ENCODE measurements at places on chromosomes 7 and 10.

DNA sequence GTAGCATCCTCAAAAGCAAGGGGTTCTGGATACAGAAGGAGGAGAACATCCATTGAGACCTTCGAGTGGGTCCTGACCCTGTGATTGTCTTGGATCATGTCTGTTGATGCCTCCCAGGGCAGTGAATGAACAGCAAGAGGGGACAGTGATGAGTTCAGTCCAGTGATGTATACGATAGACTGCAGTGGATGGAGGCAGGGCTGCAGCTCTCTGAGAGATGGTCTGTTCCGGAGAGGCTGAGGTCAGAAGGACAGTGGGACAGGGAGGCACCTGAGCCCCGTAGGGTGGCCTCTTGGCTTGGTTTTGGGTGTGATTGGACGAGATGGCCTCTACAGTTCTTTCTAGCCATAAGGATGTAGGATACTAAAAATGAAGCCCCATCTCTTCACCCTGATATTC, 280.4 kb downstream of the CAMK1D start:
- no peak for DNase-seq

DNA sequence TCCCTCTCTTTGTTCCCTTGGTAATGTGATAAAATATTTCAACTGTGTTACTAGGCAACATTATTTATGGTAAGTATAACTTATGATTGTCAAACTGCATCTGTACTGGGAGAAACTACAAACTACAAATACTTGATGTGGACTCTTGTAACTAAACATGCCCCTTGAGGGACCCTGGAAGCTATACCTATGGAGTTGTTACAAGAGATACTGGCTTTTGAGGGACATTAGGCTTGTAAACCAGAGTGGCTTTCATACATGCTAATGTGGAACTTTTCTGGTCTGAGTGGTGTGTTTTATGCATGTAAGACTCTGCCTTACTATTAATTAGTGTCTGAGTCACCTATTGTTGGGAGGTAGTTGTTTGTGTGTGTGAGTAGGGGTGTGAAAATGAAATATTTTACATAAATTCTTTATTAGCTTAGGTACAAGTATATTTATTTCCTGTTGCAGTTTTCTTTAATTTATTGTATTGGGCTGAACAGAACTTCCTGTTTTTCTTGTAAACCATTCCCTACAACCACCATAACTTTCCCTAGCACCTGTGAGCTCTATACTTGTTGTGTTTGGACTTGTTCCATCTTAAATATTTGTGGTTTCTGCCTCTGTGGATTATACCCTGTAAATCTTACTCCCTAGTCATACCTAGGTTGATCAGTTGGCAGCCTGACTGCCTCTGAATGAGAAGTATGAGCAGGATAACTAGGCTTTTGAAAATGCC, 49.8 kb downstream of the STK31 start:
- DNase-seq: peak; percentile 55

- no peak for DNase-seq
Observed at GRCh38 chr7:33661430-33662160, 243.7 kb upstream of the BMPER start.

DNA sequence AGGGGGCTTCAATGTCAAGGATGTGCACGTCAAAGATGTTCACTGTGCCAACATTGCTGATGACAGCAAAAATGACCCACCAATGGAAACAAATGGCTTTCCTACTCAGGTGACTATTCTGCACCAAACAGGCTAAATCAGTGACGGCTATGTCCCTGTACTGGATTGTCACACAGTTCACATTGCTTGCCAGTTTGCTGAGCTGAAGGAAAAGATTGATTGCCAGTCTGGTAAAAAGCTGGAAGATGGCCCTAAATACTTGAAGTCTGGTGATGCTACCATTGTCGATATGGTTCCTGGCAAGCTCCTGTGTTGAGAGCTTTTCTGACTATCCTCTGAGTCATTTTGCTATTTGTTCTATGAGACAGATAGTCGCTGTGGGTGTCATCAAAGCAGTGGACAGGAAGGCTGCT, 202.2 kb upstream of the ETV1 start:
- DNase-seq: no peak

DNA sequence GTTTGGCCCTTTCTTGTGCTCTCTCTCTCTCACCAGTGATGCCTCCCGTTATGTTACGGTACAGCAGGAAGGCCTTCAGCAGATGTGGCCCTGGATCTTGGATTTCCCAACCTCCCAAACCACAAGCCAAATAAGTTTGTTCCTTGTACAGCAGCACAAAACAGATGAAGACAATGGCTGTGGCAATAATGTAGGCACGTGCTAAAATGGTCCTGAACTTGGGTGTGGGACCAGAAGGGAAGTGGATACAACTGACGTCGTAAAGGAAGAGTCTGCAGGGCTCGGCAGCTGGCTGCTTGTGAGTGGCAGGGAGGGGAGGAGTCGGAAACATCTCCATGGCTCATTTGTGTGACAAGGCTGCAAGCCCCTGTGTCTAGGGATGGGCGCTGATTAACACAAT, 26.8 kb downstream of the PROSER2 start:
- no peak for DNase-seq

GRCh38 chr7:73610105-73610504, 14.2 kb downstream of the MLXIPL start:
- DNase-seq: no peak

GRCh38 chr10:125102246-125102645, 58.1 kb downstream of the CTBP2 start:
- no peak for DNase-seq

GRCh38 chr7:48183965-48184364, 12.7 kb downstream of the ABCA13 start:
- DNase-seq: no peak

DNA sequence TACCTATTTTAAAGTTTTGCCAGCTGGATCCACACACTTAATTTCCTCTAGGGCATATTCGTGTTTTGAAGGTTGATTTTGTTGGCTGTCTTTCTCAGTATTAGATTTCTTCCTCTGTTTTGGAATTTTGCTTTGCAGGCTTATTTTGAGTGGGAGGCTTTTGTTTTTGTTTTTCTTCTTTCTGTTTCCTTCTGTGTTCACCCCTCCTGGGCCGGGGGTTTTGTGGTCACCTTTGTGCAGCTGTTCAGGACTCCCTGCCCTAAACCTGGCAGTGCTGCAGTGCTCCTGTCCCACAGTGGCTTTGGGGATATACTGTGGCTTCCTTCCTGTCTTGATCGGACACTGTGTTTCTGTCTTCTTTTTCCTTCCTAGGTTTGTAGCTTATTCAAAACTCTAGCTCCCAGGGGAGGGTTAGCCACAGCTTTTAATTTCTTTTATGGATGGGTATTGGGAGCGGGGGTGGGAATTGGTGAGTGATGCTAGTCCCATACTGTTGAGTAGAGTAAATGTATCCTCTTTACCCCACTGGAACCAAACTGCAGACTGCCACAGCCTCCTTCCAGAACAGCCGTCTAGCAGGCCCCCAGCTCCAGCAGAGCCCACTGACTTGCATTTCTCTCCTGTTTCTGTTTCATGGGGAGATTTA, 228.7 kb upstream of the FZD8 start:
- no peak for DNase-seq

DNA sequence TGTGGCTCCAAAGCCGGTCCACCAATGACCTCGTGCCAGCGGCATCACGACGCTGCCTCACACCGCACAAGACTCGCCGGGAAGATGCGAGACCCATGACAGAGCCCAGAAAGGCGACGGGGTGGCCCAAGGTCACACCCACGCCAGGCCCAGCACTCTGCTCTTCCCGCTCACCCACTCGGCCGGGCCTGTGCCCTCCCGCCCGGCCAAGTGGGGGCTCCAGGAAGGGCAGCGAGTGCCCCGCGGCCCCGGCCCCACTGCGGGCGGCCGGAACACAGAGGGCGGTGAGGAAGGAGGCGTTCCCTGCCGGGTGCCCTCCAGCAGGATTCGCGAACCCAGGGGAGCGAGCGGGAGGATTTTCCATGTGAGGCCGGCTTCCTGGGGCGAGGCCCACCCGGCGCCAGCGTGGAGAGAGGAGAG, 56.3 kb downstream of the PDGFA start:
- no peak for DNase-seq

- no peak for DNase-seq
Observed at GRCh38 chr10:68501691-68502090, 25.6 kb downstream of the SLC25A16 start.

DNA sequence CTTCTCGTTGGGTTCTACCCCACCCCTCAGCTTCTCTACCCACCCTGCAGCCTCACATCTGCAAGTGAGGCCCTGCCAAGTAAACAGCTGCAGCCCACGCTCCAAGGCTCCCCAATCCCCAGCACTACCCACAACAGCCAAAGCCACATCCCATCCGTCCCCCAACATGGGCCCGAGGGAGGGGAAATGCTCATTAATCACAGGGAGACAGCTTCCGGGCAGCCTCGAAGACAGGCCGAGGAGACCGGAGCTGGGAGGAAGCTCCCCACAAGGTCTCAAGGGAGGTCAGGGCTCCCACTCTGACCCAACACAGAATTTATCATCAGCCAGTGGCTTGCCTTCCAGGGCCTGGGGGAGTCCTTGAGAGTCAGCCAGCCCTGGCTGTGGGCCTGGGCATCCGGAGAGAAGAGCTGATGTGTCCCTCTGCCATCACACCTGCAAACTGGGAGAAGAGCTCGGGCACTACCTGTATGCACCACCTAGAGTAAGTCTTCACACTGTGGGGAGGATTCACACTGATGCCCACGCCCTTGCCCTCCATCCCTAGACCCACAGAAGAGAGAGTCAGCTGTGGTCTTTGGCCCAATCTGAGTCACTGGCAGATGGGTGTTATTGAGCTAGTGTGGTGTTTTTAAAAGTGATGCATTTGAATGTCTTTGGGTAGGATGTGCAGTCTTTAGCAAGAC, 115.5 kb upstream of the ZMIZ1 start:
- DNase-seq: no peak

- no peak for DNase-seq
Observed at GRCh38 chr7:27132214-27132613, 1.7 kb upstream of the HOXA4 start.

- DNase-seq: no peak
Observed at GRCh38 chr10:122847782-122848604, 2.3 kb upstream of the CUZD1 start.

DNA sequence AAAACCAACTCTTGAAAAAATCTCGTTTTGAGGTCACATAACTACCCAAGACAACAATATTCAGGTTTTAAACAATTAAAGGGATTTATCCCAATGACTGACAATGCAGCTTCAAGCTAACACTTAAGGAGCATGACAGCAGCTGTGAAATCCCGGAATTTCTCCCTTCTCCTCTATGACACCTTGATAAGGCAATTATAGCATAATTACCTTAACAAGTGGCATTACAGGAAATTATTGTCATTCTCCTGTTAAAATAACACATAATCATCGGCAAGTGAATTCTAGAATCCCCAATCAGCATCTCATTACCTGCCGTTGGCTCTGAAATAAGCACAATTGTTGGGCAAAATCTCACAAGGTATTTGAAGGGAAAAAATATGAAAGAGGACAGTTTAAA, 417.0 kb upstream of the PFKP start:
- no peak for DNase-seq

- no peak for DNase-seq
Observed at GRCh38 chr10:28111712-28112111, 112.8 kb upstream of the ODAD2 start.

DNA sequence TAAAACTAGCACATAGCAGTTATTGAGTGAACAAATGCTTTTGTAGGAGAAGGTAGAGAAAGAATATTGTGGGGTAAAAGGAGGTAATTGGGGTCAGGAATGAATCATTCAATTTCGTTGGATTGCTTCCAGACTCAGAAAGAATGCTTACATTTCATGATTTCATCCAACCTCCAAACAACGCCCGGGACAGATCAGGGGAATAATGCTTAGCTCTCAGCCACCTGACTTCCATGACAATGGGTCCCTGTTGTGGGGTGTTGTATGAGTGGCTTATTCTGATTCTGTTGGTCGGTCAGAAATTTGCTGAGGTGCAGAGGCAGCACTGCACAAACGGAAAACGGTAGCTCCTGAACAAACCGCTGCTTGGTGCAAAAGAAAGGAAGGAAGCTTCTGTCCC, 24.0 kb upstream of the INPP5F start:
- no peak for DNase-seq

GRCh38 chr10:98485959-98486358, 39.2 kb upstream of the HPS1 start:
- no peak for DNase-seq

GRCh38 chr10:5594271-5595049, 69.7 kb downstream of the CALML3 start:
- no peak for DNase-seq

DNA sequence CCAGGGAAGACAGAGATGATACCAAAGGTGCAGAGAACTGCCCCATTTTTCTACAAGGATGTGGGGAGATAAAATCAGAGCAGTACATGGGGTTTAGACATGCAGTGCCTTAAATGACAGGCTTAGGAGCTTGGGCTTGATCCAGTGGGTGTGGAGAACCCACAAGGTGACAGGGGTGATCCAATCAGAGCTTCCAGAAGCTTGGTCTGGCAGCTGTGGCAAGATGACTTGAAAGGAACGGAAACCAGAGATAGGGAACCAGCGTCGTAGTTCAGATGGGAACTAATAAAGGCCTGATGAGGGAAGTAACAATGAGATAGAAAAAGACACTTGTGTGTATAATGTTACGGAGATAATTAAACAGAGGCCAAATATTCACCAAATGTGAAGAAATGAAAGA, 80.7 kb downstream of the SLC37A3 start:
- no peak for DNase-seq

- no peak for DNase-seq
Observed at GRCh38 chr10:77289790-77290189, 347.8 kb downstream of the KCNMA1 start.

DNA sequence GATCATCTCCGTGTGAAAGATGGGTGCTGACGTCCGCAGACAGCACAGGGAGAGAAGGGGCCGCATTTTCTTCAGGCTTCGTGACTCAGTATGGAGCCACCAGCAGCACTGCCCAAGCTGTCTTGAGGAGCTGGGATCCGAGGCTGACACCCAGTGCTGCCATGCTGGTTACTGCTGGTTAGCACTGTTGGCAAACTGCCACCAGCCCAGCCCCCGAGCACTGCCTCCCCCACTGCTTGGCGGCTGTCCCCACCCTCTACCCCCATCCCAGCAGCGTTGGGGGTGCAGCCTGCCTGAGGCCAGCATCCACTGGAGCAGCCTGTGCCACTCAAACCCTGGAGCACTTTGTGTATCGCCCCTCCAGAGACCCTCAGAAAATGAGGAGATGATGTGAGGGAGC, 35.8 kb upstream of the EN2 start:
- no peak for DNase-seq

DNA sequence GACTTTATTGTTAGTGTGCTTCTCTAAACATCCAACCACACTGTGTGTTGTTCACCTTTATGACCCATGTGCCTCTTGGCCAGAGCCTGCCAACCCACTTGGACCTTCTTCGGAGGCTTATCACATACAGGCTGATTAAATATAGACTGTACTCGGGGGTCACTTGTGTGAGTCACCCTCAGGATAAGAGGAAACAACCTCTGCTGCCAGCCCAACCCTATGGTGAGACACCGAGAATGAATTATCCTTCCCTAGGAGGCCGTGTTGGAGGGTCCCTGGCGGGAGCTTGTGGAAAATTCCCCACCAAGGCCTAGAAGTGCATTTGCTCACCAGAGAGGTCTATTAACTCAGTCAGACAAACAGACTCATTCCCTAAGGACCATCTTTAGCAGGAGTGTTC, 63.0 kb downstream of the FAS start:
- no peak for DNase-seq

GRCh38 chr10:121128164-121128563, 277.0 kb downstream of the WDR11 start:
- no peak for DNase-seq

- DNase-seq: no peak
Observed at GRCh38 chr10:69847883-69848282, 46.2 kb downstream of the COL13A1 start.

All from NCI-H2081 treated with DMSO at 0.1 percent for 48 hours (cell line).